Immature natural killer cell (primary cell): ENCODE measurements at places on chromosomes 12 and 14.

GRCh38 chr12:6201213-6201608, 1.0 kb downstream of the CD9 start:
- DNase-seq, result no peak

DNA sequence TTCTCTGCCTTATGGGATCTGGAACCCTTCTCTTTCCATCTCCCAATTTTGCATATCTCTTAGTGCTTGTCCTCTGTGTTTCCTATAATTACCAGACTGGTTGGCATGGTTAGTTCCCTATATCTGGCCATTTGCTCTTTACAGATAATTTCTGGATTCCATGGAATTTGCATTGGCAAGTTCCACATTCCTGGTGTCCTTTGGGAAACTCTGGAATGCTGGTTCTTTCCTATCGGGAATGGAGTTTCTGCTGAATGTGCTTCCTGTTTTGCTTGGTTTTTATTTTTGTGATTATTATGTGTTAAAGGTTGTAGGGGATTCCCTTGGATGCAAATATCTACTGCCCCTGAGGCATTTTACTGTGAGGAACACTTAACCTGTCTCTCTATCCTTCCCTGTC, 193.0 kb upstream of the BTG1 start:
- DNase-seq, result no peak

- no peak for DNase-seq
These were observed 693.0 kb downstream of the NRXN3 start for GRCh38 chr14:78863143-78863542.

DNA sequence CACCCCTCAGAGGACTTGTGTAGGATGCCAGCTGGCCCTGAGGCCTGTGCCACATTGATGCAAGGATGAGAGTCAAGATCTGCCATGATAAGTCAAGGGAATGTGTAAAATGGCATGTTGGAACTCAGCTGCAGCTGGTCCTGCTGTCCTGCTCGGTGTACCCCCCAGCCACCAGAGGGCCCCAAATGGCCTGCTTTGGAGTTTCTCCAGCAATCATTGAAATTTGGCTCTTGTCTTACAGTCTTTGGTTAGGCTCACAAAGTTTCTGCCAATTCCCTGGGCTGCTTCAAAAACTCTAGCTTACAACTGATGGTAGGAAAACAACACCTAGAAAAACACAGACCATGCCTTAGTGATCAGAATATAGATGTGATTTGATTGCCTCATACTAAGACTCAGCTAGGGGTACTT, 76.8 kb downstream of the HSD17B6 start:
- DNase-seq, result no peak

GRCh38 chr14:36454599-36455240, 65.3 kb downstream of the NKX2-1 start:
- no peak for DNase-seq

- DNase-seq, result no peak
These were observed 30.4 kb upstream of the VWF start for GRCh38 chr12:6154730-6155459.

DNA sequence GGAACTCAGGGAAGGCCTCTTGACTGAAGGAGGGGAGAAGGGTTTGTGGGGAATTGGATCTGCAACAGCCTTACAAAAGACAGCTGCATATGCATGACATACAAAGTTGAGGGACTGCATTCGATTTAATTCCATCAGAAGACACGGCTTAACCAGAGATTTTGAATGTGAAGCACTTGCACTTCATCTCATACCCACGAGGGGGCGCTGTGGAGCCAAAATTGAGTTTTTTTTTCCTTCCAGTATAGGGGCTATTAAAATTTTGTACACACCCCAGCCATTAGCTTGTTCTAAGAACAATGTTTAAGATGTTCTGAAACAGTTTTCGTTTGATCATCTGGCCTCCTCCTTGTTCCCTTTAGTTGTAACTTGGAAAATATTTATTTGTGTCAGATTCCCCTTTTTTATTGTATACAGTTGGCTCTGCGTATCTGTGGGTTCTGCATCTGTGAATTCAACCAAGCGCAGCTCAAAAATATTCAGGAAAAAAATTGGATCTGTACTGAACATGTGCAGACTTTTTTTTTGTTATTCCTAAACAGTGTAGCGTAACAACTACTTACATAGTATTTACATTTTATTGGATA, 1.6 kb downstream of the SUDS3 start:
- peak; percentile 68 for DNase-seq

DNA sequence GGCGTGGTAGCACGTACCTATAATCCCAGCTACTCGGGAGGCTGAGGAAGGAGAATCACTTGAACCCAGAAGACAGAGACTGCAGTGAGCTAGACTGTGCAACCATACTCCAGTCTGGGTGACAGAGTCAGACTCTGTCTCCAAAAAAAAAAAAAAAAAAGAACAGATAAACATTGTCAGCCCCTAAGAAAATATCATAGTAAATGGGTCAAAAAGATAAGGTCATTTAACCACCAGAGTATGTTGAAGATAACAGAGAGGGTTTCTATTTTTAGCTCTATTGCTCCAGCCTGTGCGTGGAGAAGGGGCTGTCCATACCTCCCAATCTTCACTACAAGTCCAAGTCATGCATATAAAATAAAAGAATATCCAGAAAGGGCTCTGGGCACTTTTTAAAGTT, 15.4 kb downstream of the LGMN start:
- no peak for DNase-seq

DNA sequence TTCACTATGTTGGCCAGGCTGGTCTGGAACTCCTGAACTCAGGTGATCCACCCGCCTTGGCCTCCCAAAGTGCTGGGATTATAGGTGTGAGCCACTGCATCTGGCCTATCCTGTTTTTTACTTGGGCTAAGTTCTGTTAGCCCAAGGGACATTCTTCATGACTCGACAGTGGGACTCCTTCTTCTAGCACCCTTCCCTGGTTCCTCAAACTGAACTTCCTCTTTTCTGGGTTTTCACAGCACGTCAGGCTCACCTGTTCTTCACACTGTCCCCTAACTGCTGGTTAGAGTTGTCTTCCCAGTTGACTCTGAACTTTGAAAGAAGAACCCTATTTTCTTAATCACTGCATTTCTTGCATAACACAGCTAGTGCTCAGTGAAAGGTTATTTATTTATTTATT, 22.5 kb downstream of the CABP1 start:
- DNase-seq, result no peak

GRCh38 chr12:108644811-108645120, 11.1 kb upstream of the SELPLG start:
- no peak for DNase-seq

DNA sequence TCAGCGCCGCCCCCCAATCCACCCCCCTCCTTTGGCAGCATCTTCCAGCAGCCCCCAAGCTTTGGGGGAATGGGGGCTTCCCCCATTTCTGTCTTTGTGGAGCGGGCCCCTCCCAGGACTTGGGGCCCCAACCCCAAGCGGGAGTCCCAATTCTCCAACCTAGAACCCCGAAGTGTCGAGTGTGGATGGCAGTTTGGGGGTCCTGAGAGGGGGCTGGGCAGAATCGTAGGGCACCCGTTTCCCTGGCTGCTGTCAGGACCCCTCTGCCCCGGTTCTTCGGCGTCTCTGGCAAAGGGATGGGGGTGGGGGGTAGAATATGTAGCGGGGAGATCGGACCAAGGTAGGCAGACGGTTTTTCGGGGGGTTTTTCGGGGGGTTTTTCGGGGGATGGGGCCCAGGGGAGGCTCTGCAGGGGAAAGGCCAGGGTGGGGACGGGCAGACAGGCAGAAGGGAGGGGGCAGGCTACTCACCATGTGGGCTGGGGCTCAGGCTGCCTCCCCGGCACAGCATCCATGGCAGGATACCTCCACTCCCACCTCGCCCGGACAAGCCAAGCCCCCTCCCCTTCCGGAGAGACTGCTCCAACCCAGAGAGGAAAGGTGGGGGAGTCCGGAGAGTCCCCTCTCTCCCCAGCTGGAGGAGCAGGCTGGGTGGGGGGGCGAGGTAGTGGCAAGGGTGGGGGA, 739 bp downstream of the JPH4 start:
- DNase-seq, result no peak

GRCh38 chr12:92729773-92730305, 27.1 kb downstream of the PLEKHG7 start:
- DNase-seq, result no peak

- no peak for DNase-seq
These were observed 828.3 kb downstream of the VRK1 start for GRCh38 chr14:97625477-97625876.

DNA sequence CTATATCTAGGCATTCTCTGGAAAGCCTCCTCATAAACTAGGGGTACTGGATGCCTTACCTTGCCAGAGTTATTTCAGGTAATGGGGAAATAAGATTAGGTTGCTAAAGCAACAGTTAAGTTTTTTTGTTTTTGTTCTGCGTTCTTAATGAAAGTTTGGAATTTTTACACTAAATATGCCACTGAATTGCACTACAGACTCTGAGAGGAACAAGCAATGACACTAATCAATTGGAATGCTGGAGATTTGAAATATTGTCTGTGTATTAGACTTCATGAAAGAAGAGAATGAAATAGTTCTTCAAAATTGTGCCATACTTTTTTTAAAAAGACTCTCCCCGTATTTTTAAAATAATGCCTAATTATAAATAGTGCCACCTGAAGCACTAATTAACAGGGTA, 287.8 kb downstream of the NAV3 start:
- DNase-seq, result no peak

DNA sequence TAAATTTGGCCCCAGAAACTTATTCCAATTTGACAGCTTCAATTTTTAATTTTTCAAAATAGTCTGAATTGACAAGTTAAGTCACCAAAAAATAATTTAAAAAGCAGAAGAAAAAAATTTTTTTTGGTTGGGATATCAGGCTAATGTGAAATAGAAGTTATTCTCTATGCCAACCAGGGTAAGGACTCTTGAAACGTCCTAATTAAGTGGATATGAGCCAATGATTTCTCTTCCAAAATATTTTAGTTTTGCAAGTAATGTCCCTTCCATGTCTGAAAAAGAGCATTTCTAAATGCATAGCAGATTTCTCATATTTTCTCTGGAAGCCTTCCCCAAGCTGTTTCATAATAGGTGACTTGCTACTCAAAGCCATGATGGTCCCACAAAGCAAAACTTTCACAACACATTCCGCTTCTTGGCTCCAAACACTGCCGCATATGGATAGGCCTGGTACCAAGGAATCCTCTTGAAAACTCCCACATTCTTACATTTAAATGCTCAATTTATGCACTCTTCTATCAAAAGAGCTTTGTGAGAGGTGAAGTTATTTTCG, 65.1 kb downstream of the SIX6 start:
- no peak for DNase-seq

DNA sequence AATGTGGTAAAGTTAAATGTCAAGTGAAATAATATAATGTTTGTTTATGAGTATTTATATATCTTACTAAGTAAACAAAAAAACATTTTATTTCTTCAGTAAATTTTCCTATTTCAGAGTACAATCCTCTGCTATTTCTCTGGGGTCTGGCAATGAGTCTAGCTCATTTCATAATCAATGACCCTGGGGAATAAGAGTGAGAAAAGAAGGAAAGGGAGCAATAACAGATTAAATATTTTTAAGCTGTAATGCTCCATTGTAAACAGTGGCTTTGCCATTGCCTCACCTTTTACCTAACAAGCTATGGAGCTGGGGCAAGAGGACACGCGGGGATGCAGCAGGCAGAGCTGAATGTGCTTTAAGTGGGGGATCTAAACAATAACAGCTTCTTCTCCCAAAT, 1071.9 kb downstream of the FLRT2 start:
- DNase-seq, result no peak

DNA sequence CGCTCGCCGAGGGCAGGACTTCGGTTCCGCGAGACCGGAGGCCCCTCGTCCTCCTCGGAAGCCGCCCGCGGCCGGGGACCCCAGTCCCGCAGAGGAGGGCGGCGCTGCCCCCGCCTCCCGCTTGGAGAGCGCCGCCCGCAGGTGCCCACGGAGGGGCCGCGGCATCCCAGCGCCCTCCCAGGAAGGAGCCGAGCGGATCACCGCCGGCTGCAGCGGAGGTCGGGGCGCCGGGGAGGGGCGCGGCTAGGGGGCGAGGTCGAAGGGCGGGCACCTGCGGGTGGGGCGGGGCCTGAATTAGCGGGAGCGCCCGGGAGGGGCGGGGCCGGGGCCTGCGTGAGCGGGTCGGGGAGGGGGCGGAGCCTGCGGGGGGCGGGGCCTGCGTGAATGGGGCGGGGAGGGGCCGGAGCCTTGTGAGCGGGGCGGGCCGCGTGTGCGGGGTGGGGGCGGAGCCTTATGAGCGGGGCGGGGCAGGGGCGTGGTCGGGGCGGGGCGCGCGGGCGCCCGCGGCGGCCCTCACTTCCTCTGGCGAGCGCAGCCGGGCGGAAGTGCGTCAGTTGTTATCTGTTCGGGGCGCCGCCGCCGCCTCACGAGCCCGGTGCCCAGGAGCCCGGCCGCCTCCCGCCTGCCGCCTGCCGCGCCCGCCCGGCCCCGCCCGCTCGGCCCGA, at the start of gene FBRSL1:
Gene FBRSL1, plus strand, starts transcription at position 550 of the 665 bp plus-strand sequence.
- peak; percentile 86 for DNase-seq
